Right cardiac atrium (tissue), 5 donors: ENCODE measurements at places on chromosomes 7 and 10. TPM values are rescaled to one million over a fixed set of nuclear protein-coding genes. Genes with fewer than 3 reads are reported as not detected.

MUC12 gene
- total RNA-seq = not detected

SLC16A9 gene
- 4.3 TPM for total RNA-seq

ZP3 gene
- total RNA-seq = 2.4 TPM

TYSND1 gene
- 4.3 TPM for total RNA-seq

NPC1L1 gene
- 0.06 TPM for total RNA-seq

TMEM176A gene
- total RNA-seq = 50.8 TPM

TAF6 gene
- total RNA-seq = 37.7 TPM

ASB10 gene
- total RNA-seq = 17.2 TPM

RHOBTB1 gene
- total RNA-seq = 9.3 TPM

ZNF735 gene
- total RNA-seq = not detected

CLCN1 gene
- total RNA-seq = not detected

LIPN gene
- total RNA-seq = not detected

PKD2L1 gene
- not detected for total RNA-seq

COA1 gene
- 63.2 TPM for total RNA-seq

STEAP4 gene
- total RNA-seq = 28.0 TPM

ABCB4 gene
- total RNA-seq = 7.5 TPM

SSC4D gene
- total RNA-seq = 1.3 TPM

GALNT17 gene
- 5.2 TPM for total RNA-seq

CDK1 gene
- total RNA-seq = 4.6 TPM

CREB5 gene
- 4.0 TPM for total RNA-seq

ANKRD1 gene
- 2,468 TPM for total RNA-seq

DENND2A gene
- 12.5 TPM for total RNA-seq

CYP3A7 gene
- not detected for total RNA-seq
